ENCODE measurements at places on chromosomes 11 and 22.

- peak; percentile 47 for DNase-seq
Observed at GRCh38 chr11:128179039-128179438, 408.3 kb downstream of the ETS1 start.

GRCh38 chr11:118411530-118411929 is 10.1 kb downstream of the ATP5MG start:
- DNase-seq: no peak

DNA sequence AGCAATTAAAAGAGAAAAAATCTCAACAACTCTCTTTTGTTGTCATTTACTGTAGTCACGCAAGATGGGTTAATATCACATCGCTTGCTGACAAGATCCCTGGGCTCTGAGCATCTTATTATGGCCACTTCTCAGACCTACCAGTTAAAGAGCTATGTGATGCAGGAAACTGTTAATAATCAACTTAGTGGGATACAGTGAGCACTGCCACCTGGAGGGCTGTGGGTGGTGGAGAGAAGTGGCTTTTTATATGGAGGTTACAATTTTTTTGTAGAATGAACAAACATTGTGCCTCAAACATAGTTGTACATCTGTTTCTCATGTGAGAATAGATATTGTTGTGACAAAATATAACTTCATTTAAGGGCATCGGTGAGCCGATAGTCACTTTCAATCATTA is 181.0 kb downstream of the TENM4 start:
- no peak for DNase-seq

DNA sequence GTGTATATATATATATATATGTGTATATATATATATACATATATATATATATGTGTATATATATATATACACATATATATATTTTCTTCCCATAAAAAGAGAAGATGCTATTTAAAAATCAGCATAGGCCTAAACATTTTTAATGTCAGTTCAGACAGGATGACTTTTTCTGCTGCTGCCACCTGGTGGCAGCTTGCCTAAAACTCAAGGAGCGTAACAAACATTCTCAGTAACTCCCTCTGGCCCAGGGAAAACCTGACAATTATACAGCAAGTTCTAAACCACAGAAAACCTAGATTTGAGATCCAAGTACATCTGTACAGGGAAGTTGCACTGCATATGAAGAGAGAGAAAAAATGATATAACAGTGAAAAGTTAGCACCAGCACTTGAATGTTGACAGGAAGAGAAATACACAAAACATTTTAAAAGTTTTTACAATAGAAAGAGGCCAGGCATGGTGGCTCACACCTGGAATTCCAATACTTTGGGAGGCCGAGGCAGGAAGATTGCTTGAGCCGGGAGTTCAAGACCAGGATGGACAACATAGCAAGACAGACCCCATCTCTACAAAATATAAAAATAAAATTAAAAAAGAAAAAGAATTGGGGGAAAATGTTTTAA is 16.6 kb downstream of the OR8A1 start:
- peak; percentile 57 for DNase-seq

All from NCI-H1105 (cell line).